A172 (cell line): ENCODE measurements at places on chromosomes 13 and 19.
A peak's percentile ranks its signal among the peaks of the same experiment; 100 is the strongest.

- DNase-seq: no peak
Measured at GRCh38 chr13:28859069-28859468, 38.9 kb downstream of the MTUS2 start.

DNA sequence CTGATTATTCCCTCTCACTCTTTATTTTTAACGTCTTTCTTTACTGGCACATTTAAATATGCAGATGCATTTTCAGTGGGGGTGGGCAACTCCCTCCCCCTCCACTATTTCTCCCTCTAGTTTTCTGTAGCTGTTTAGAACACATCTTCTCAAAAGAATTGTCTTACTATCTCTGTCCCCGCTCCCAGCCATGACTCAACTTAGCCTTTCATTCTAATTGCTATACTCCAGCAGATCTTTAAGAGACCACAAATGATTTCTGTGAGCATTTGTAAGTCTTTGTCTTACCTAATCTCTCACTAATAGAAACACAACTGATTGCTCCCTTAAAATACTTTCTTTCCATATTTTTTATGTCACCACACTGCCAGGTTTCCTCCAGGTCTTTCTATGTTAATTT, 350.9 kb downstream of the SPRY2 start:
- no peak for DNase-seq

DNA sequence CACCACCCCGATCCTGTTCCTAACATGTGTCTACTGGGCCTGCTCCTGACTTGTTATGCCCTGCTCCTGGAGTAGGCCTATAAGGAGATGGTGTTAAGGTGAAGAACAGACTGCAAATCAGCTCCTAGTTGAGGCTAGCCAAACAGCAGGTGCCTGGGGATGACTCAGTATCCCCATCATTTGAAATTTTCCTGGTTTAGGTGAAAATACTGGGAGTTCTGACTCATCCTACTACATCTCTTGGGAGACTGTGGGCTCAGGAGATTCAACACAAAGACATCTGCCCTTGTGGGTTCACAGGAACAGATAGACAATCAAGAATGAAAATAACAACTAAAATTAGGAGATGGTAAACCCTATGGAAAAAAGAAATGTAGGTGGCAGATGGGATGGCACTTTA, 41.2 kb downstream of the BRD4 start:
- DNase-seq: peak; percentile 41

GRCh38 chr19:1648920-1649541, 3.4 kb downstream of the TCF3 start:
- DNase-seq: no peak

GRCh38 chr13:95403349-95404140, 102.3 kb upstream of the ABCC4 start:
- no peak for DNase-seq

- peak; percentile 69 for DNase-seq
Measured at GRCh38 chr13:30002577-30002976, 152.2 kb upstream of the UBL3 start.

- no peak for DNase-seq
Measured at GRCh38 chr13:33323801-33324510, 38.4 kb upstream of the STARD13 start.

DNA sequence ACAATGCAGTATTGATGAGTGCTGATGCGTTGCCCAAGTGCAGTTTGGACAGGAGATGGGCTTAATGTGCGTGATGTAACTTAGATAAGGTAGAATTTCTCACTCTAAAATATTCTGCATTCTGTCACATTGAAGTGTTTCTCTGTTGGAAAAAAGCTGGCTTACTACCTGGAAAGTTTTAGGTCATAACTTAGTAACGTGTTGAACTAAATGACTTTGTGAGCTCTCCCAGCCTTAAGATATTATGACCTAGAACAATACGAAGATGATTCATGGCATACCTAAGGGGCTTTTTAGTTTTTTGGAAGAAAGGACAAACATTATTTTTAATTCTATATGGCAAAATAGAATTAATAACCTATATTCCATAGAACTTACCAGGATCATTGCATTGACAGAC, 9.0 kb downstream of the UFM1 start:
- DNase-seq: no peak

DNA sequence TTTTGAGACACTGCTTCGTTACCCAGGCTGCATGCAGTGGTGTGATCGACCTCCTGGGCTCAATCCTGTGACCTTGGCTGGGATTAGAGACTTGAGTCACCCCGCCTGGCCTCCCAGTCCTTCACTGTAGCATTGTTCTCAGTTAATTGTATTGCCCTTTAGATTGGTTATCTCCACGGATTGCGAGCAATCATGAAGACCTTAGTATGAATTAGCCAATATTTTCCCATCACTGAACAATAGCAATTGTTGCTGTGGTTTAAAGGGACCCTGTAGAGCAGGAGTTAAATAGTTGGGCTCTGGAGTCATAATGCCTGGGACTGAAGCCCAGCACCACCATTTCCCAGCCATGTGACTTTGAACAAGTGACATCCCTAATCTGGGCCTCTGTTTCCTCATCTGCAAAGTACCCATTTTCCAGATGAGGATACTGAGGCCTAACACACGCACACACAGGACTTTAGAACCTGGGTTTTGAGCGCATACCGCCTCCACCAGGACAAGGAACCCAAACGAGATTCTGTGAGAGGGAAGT, 8.4 kb downstream of the PPP1R14A start:
- DNase-seq: peak; percentile 52

DNA sequence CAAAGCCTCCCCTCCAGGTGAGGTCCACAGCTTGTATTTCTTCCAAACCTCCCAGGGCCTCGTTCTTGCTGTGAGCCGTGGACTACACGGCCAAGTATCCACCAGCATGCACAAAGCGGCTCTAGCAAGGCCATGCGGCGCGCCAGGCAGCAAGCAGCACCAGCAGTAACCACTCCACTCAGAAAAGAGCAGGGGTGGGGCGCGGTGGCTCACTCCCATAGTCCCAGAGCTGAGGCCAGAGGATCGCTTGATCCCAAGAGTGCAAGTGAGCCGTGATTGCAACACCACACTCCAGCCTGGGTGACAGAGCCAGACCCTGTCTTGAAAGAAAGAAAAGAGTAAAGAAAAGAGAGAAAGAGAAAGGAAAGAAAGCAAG, 4.7 kb downstream of the CCDC8 start:
- DNase-seq: no peak

GRCh38 chr19:16627193-16627927, 644 bp downstream of the MED26 start:
- DNase-seq: no peak

- no peak for DNase-seq
Measured at GRCh38 chr13:47135800-47136503, 239.1 kb upstream of the HTR2A start.

GRCh38 chr13:54018485-54018884, 989.9 kb downstream of the OLFM4 start:
- DNase-seq: no peak

GRCh38 chr19:34336781-34337271, 28.2 kb upstream of the GPI start:
- DNase-seq: no peak

- no peak for DNase-seq
Measured at GRCh38 chr13:85427416-85427815, 371.8 kb downstream of the SLITRK6 start.

DNA sequence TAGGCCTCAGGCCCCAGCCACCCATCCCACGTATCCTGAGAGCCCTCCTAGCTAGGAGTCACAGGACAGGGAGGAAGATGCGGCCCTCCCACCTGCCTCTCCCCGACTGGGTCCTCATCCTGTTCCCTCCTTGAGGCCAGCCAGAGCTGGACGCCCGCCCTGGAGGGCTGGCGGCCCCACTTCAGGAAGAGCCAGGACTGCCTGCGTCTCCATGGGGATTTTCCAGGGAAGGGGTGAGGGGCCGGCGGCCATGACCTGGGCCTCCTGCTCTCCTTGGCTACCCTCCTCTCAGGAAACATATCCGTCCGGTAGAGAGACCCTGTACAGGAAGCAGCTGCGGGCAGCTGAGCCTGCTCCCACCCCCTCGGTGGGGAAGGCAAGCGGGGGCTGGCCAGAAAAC, 11.3 kb upstream of the PRKD2 start:
- DNase-seq: no peak

GRCh38 chr13:50587115-50587514, 256.4 kb downstream of the DLEU7 start:
- DNase-seq: no peak

DNA sequence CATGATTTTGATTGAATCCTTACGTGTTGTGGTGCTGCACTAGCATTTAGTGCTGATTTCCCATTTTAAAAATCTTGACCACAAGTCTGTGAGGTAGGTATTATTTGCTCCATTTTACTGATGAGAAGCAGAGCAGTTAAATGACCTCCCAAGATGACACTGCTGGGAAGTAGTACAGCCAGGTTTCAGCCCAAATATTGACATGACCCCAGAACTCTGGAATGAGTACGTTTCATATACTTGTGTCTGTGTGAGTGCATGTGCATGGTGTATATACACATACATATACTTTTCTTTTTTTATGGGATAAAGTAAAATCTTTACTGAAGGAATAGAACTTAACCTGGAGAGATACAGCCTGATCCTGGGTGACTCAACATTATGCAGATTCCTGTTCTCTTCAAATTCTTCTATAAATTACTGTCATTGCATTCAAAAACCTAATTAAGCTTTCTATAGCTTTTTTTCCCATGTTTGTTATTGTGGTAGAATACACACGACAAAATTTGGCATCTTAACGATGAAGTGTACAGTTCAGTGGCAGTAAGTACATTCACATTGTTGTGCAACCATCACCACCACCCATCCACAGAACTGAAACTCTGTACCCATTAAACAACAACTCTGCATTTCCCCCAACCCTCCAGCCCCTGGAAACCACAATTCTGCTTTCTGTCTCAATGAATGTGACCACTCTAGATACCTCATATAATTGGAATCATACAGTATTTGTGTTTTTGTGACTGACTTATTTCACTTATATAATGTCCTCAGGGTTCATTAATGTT, 311.9 kb downstream of the MTUS2 start:
- no peak for DNase-seq

GRCh38 chr19:34461375-34462100, 20.0 kb upstream of the WTIP start:
- no peak for DNase-seq

DNA sequence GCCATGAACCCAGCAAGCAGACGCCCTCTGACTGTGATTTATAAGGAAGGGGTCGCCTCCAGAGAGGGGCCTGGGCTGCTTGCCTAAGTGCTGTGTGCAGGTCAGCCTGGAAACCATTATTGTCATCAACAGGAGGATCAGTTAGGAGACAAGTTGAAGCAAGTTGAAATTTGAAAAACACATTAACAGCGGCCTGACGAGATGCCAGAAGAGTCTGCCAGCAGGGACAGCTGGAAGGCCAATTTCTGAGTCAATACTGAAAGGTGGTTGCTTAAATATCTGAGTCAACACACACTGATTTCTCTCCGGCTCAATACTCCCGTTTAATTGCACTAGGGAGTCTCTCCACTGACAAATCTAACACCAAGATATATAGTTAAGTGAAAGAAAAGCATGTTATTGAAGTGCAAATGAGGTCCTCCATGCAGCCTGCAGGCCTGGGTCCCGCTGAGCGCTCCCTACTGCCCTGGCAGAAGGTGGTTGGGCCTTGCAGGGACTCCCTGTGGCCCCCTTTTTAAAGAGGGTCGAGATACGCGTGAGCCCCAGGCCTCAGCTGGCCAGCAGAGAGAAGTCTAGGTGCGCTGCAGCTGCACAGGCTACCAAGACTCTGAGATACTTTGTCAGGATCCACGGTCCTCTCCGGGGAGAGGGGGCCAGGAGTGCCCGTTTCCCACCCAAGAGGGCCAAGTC, 91.1 kb downstream of the RNASEH2B start:
- no peak for DNase-seq

- DNase-seq: peak; percentile 35
Measured at GRCh38 chr19:48552406-48553322, 692 bp downstream of the SULT2B1 start.

DNA sequence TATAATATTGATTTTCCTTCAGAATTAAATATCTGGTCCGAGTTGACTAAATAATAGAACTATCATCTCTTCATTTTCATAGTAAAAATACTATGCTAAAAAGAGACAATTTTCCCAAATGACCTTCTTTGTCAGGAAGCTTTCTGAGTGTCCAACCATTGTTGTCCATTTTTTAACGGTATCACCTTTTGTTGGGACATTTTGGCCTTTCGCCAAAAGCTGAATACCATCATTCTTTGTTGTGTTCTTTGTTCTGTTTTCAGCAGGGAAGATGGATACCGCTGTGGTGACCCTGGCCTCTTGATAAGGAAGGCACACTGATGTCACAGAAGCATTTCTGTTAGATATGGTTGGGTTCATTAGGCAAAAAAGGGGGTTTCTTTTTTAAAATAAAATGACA, 654.4 kb upstream of the GPC6 start:
- no peak for DNase-seq

DNA sequence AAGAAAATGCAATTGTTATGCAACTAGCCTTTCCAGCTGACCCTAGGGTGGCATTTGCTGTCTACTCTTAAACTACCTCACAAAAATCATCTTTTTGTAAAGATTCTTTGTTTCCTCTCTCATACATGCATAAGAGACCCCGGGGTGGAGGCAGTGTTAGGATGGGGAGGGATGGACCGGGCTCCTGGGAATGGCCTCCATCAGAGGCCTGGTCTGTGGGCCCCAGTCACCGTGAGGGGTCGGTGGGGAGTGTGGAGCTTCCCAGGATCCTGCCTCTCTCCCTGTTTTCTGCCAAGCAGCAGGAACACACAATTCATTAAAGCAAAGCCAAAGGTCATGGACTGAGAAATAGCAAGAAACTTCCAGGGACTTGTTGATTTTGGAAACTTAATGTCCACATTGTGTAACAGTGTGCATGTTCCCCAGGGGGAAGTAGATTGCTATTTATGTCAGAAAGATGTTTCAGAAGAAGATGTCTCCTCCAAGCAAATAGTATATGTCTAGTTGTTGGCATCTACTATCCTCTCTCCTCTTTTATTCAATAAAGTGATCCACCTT, 241.4 kb downstream of the ENOX1 start:
- no peak for DNase-seq

DNA sequence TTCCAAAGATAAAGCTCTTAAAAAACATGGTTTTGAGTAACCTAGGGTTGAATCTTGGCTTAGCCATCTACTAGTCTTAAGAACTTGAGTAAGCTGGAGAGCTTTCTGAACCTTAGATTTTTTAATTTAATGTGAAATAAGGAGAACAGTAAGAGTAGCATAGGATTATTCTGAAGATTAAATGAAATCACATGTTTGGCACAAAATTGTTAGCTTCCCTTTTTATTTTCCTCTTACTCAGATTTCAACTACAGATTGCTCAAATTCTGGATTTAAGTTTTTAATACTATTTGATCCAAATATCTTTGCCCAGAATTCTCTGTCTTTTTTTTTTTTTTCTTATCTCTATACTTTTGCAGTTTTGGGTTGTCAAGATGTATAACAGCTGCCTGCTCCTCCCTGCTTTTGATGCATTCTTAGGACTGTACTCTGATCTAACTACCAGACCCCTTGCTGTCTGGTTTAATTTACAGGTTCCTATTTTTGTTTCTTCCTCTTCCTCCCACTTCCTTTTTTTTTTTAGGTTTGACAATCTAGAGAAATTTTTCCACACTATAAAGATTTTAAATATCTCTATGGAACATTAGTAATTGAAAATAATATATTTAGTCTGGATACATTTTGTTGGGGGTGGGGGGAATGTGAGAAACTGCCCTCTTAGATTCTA, 12.3 kb downstream of the POMP start:
- DNase-seq: no peak

GRCh38 chr13:84303035-84303434, 420.8 kb upstream of the SLITRK1 start:
- DNase-seq: peak; percentile 3
